ENCODE measurements at places on chromosomes 13 and 19. TPM values are rescaled to one million over a fixed set of nuclear protein-coding genes. Genes with fewer than 3 reads are reported as not detected.

LILRA6 gene
- 2.5 TPM for total RNA-seq

VSTM1 gene
- not detected for total RNA-seq

GJB6 gene
- not detected for total RNA-seq

GRCh38 chr13:108781312-108781711, 151.9 kb downstream of the MYO16 start:
- H3K4me1 ChIP-seq, result no peaks in the 10 kb centered on the region
- H3K36me3 ChIP-seq, result no peaks in the 10 kb centered on the region
- DNase-seq, result peak; percentile 60
- H3K4me3 ChIP-seq, result no peak overlapping the region

DNA sequence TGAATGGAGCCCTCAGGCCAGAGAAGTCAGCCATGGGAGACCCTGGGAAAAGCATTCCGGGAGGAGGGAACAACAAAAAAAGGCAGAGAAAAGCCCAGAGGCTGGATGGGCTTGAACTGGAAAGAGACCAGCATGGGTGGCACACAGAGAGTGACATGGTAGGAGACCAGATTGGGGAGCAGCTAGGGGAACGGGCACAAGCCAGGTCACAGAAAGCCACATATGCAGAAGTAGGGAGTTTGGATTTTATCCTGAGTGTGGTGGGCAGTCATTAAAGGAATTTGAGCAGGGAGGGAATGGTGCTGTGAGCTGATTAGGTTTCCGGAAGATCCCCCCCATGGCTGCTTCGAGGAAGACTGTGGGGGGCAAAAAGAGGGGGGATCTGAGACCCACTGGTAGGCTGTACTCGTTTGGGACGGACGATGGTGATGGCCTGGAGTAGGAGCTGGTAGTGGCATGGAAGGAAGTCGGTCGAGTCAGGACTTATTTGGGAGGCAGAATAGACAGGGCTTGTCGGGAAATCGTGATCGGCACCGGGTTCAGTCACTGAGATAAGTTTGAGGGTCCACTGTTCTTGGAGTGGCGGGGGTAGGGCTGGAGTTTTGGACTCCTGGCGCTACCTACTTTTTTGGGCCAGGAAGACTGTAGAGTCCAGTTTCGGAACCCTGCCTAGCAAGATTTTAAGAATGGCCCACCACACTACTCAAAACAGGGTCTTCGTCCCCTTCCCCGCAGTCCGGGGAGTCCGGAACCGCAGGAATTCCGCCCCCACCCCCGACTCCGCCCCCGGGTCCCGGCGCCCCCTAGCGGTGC, 949 bp downstream of the SERTAD1 start:
- peak overlapping the region; percentile 98 for H3K4me3 ChIP-seq
- H3K27ac ChIP-seq, result peak overlapping the region; percentile 99
- H3K36me3 ChIP-seq, result peaks cover 20% of the 10 kb centered on the region
- H3K4me1 ChIP-seq, result peaks cover 47% of the 10 kb centered on the region

DNA sequence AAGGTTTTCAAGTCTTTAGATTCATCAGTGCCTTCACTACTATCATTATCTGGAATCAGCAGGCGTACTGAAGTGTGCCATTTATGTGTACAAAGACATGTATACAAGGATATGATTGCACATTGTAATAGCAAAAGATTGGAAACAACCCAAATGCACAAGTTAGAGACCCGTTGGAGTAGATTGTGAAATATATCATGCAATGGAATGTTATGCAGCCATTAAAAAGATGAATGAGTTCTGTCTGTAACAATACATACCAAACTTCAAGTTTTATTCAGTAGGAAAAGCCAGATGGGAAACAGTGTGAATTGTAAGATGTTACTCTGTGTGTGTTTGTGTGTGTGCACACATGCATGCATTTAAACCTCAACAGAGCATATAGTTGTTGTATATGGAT, 97.9 kb downstream of the DGKH start:
- no peaks in the 10 kb centered on the region for H3K36me3 ChIP-seq
- H3K27me3 ChIP-seq, result no peaks in the 10 kb centered on the region
- H3K4me3 ChIP-seq, result no peak overlapping the region
- H3K27ac ChIP-seq, result no peak overlapping the region

DNA sequence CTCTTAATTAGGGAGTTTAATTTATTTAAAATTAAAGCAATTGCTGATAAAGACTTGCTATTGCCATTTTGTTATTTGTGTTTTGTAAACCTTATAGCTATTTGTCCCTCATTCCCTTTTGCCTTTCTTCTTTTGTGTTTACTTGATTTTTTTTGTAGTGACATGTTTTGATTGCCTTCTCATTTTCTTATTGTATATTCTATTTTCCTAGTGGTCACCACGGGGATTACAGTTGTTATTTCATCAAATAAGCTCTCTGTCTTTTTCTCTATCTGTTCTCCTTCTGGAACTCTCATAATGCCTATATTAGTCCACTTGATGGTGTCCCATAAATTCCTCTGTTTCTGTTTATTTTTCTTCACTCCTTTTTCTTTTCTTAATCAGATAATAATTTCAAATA, 64.4 kb upstream of the FRY start:
- no peak for DNase-seq
- no peaks in the 10 kb centered on the region for H3K36me3 ChIP-seq
- no peaks in the 10 kb centered on the region for H3K27me3 ChIP-seq
- no peak overlapping the region for H3K4me3 ChIP-seq
- H3K27ac ChIP-seq, result no peak overlapping the region
- H3K4me1 ChIP-seq, result peaks cover 30% of the 10 kb centered on the region

ACP7 gene
- not detected for total RNA-seq

GRCh38 chr13:29505950-29506349, 89.5 kb downstream of the SLC7A1 start:
- no peak overlapping the region for H3K4me3 ChIP-seq
- no peak for DNase-seq
- peaks cover 30% of the 10 kb centered on the region for H3K36me3 ChIP-seq
- H3K27ac ChIP-seq, result no peak overlapping the region
- peaks cover 24% of the 10 kb centered on the region for H3K4me1 ChIP-seq

GRCh38 chr13:49253310-49253709, 5.6 kb downstream of the CDADC1 start:
- peaks cover 8% of the 10 kb centered on the region for H3K36me3 ChIP-seq
- H3K4me1 ChIP-seq, result peaks cover 30% of the 10 kb centered on the region
- H3K27ac ChIP-seq, result no peak overlapping the region
- H3K27me3 ChIP-seq, result no peaks in the 10 kb centered on the region

ZNF324 gene
- total RNA-seq, result 12.9 TPM

- no peaks in the 10 kb centered on the region for H3K27me3 ChIP-seq
- no peak overlapping the region for H3K27ac ChIP-seq
- H3K4me1 ChIP-seq, result no peaks in the 10 kb centered on the region
- DNase-seq, result no peak
- H3K4me3 ChIP-seq, result no peak overlapping the region
Observed at GRCh38 chr13:30354493-30355383, 47.4 kb upstream of the KATNAL1 start.

- no peaks in the 10 kb centered on the region for H3K36me3 ChIP-seq
- H3K27me3 ChIP-seq, result no peaks in the 10 kb centered on the region
- H3K4me3 ChIP-seq, result peak overlapping the region; percentile 32
- peaks cover 30% of the 10 kb centered on the region for H3K4me1 ChIP-seq
Observed at GRCh38 chr19:2524840-2525723, 49.2 kb downstream of the GADD45B start.

DNA sequence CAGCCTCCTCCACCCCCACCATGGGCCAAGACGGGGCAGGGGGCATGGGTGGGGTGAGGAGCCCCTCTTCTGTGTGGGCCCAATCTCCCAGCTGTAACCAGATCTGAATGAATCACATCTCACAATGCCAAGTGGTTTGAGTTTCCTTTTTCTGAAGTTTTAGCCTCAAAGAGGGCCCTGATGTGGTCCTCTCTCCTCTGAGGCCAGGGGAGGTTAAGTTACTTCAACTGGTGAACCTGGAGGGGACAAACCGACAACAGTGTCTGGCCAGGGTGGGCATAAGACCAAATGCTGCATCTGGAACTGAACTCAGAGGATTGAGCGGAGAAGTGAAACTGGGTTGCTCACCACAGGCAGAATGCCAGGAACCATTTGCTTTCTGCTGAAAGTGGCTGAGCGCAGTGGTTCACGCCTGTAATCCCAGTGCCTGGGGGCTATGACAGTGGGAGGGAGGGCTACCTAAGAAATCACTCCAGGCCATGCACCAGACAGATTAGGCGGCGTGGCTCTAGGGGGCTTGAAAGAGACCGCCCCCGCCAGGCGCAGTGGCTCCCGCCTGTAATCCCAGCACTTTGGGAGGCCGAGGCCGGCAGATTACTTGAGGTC, 15.4 kb upstream of the IRGC start:
- peaks cover 5% of the 10 kb centered on the region for H3K27me3 ChIP-seq
- H3K4me3 ChIP-seq, result peak overlapping the region; percentile 18
- peak; percentile 92 for DNase-seq
- H3K27ac ChIP-seq, result peak overlapping the region; percentile 75
- H3K4me1 ChIP-seq, result peaks cover 21% of the 10 kb centered on the region

TTC9B gene
- not detected for total RNA-seq

DNA sequence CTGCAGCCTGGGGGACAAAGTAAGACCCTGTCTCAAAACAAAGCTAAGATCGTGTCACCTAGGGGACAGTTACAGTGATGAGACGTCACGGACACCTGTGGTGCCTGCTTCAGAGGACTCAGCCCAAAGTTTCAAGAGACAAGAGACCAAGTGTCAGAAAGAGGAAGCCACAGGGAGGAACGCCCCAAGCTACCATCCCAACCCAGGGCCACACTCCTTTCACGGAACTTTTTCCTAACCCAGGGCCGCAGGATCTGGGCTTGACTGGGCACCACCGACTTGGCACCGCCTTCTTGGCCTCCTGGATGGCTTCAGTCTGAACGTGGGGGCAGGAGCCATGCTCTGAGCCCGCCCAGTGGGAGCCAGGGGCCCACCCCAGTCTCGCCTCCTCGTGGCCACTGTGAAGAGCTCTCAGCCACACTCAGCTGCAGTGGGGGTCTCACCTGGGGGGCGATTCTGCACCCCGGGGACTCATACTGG, 8.5 kb downstream of the MOB3A start:
- peak overlapping the region; percentile 55 for H3K27ac ChIP-seq
- no peaks in the 10 kb centered on the region for H3K27me3 ChIP-seq
- H3K4me3 ChIP-seq, result no peak overlapping the region
- peaks cover 23% of the 10 kb centered on the region for H3K36me3 ChIP-seq
- H3K4me1 ChIP-seq, result peaks cover 91% of the 10 kb centered on the region
- no peak for DNase-seq

ZNF578 gene
- 2.5 TPM for total RNA-seq

RNF225 gene
- not detected for total RNA-seq

GRCh38 chr13:99237981-99238662, 20.1 kb downstream of the GPR18 start:
- DNase-seq, result no peak
- no peaks in the 10 kb centered on the region for H3K4me1 ChIP-seq
- peaks cover 8% of the 10 kb centered on the region for H3K36me3 ChIP-seq

- no peak overlapping the region for H3K4me3 ChIP-seq
- peaks cover 51% of the 10 kb centered on the region for H3K36me3 ChIP-seq
- H3K27me3 ChIP-seq, result no peaks in the 10 kb centered on the region
- peaks cover 8% of the 10 kb centered on the region for H3K4me1 ChIP-seq
- no peak overlapping the region for H3K27ac ChIP-seq
- no peak for DNase-seq
Observed at GRCh38 chr19:58300620-58301019, 4.6 kb upstream of the ERVK3-1 start.

MED25 gene
- total RNA-seq, result 35.4 TPM

DNA sequence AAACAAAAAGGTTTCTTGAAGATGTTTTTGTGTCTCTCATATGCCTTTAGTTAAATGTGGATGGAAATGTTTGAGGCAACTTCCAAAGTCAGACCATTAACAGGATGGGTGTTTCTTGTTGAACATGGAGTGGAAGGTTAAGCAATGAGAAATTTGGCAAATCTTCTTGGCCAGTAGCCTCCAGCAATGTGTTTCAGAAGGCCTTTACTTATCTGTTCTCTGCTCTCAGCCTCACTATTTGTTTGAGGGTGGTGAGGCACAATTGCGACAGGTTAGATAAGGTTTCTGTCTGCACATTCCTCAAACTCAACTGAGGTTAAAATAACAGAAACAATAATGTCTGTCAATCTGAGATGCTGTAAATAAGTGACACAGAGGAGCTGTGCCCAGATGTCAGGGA, 1019.0 kb downstream of the DIAPH3 start:
- no peak for DNase-seq
- no peaks in the 10 kb centered on the region for H3K36me3 ChIP-seq
- H3K27ac ChIP-seq, result no peak overlapping the region
- H3K4me1 ChIP-seq, result no peaks in the 10 kb centered on the region
- no peaks in the 10 kb centered on the region for H3K27me3 ChIP-seq
- no peak overlapping the region for H3K4me3 ChIP-seq

Data from esophagus muscularis mucosa (tissue), 4 donors.